ENCODE measurements at places on chromosomes 6 and 20. TPM values are rescaled to one million over a fixed set of nuclear protein-coding genes. Genes with fewer than 3 reads are reported as not detected.

DNA sequence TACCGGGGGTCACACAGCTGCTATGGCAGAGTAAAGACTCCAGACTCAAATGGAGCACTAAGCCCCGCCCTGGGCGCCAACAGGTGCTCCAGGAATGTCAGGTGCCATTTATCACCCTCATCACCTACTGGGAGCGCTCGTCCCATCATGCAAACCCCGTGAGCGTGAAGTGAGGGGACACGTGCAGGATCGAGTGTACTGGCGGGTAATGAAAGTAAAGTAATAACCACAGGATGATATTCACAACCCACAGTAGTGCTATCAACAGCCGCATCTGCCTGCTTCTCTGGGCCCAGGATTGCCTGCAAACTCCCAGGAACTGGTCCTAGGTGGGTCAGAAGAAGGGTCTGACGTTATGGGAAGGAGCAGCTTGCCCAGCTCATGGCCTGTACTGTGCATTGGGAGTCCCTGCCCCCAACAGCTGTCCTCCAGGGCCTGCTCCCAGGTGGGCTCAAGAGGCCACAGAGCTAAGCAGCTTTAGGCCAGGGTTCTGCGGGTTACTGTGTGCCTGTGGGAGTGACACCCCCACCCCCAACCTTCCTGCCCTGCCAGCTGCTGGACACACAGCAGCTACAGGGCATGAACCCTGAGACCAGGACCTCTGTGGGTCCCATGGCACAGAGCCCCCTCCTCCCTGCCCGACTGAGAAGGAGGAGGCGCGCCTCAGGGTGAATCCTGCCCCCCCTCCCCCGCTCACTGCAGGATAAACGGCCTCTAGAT is 120.5 kb upstream of the SULF2 start:
- DNase-seq: no peak
- H3K27me3 ChIP-seq: no peaks in the 10 kb centered on the region
- no peaks in the 10 kb centered on the region for H3K36me3 ChIP-seq
- no peak overlapping the region for H3K4me3 ChIP-seq

DNA sequence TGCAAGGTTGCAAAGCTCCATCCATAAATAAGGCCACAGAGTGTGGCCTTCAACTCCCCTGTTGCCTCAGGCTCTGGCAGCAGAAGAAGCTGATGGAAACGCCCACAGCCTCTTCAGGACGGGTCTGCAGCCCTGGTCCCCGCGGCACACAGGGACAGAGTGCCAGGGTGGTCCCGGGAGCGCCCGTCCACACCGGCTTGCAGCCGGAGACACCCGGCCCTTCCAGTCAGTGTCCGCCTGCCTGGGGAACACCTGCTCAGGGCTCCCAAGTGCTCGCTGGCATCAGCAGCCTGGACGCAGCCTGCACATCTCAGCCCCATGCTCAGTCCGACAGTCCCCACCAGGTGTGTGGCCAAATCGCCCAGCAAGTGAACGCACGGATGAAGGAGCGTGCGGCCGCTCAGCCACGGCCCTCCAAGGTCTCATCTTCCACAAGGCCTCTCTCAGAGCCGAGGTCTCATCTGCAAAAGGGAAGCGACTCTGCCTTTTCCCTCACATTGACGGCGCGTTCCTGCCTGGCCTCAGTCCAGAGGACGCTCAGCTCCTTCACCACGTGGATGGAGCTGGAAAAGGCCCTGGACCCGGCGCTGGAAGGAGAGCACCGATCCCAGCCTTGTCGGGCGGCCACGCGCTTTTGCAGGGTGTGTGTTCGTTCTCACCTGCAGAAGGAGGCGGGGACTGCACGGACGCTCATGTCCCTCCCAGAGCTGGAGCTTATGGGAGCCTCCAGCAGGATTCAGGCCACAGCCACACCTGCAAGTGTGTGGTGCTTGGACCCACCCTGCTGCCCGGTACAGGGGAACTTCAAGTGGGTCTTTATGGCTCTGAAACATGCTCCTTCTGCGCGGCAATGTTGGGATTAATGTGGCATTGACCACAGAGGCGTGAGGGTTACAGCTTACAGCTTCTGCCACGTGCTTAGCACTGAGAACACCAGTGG is 180.4 kb downstream of the DLL1 start:
- no peaks in the 10 kb centered on the region for H3K4me1 ChIP-seq
- no peaks in the 10 kb centered on the region for H3K36me3 ChIP-seq
- H3K4me3 ChIP-seq: no peak overlapping the region
- H3K27ac ChIP-seq: no peak overlapping the region
- H3K27me3 ChIP-seq: no peaks in the 10 kb centered on the region

DNA sequence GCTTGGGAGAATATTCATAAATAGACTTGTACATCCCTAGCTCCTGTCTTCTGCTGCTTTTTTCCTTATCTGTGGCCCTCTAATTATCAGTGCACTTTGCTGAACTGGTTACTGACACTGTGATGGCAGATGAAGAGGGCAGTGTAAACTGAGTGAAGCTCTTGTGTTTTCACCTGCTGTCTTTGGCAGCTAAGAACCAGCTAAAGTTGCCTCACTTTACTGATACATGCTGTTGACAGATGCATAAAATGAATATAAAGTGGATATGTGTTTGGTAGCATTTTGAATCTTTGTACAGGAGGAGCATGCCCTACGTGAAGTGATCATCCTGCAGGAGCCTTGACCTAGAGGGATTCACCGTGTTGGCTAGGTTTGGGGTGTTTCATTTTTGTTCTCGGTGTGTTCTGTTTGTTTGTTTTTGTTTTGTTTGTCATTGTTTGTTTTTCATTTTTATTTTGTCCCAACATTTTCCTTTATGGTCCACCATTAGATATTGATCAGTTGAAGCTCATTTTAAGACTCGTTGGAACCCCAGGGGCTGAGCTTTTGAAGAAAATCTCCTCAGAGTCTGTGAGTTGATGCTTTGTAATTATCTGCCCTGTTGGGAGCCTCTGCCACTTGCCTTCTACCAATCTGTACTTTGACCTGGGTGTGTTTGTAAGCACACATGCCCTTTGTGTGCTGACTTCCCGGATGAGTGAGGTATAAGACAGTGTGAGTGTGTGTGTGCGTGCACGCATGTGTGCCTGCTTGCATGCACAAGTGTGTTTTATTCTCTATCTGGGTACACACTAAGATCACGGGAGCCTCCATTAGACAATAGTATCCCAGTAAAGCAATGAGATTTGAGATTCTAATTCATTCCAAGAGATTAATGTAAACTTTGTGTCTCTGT is 34.6 kb upstream of the MAPK13 start:
- H3K36me3 ChIP-seq: no peaks in the 10 kb centered on the region
- H3K4me3 ChIP-seq: no peak overlapping the region
- H3K4me1 ChIP-seq: peaks cover 27% of the 10 kb centered on the region
- no peaks in the 10 kb centered on the region for H3K27me3 ChIP-seq

DNA sequence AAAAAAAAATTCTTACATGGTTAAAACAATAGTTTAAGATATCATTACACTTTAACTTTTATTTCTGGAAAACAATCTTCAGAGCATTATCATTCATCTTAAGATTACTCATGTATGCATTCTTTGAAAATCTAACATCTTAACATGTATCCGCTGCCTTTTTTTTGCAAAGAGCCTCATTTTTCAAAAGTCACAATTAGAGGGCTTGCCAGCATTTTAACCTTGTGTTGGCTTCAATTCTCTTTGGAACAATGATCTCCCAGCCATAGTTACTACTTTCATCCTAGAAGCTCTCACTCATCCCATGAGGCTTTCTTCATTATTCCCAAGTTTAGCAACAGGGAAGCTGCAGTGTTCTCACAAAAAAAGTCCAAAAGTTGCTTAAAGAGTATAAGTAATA is 330.8 kb downstream of the BCKDHB start:
- no peaks in the 10 kb centered on the region for H3K27me3 ChIP-seq
- no peaks in the 10 kb centered on the region for H3K36me3 ChIP-seq
- H3K4me3 ChIP-seq: no peak overlapping the region
- no peak for DNase-seq
- H3K27ac ChIP-seq: no peak overlapping the region
- H3K4me1 ChIP-seq: no peaks in the 10 kb centered on the region

DNA sequence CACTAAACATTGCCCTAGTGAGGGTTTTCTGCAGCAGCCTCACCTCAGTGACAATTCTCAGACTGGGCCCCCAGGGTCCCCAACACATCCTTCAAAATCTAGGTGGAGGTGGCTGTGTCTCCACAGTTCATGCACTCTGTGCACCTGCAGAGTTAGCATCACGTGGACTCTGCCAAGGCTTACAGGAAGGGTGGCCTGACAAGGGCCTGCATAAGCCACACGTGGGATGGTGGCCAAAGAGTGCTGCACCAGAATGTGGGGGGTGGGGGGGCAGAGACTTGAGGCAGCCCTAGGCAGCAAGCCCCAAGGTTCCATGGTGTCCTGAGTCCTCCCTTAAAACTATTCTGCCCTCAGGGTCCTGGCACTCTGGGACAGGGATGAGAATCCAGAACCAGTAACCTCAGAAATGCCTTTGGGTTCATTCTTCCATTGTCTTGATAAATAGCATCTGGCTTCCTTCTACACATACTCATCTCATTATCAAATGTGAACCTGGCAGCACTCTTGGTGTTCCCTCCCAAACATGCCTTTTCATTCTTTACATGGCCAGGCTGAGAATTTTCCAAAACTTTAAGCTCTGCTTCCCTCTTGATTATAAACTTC is 1.6 kb upstream of the SERPINB1 start:
- peaks cover 22% of the 10 kb centered on the region for H3K4me1 ChIP-seq
- H3K4me3 ChIP-seq: no peak overlapping the region
- H3K27me3 ChIP-seq: no peaks in the 10 kb centered on the region
- peaks cover 14% of the 10 kb centered on the region for H3K36me3 ChIP-seq
- no peak overlapping the region for H3K27ac ChIP-seq

DNA sequence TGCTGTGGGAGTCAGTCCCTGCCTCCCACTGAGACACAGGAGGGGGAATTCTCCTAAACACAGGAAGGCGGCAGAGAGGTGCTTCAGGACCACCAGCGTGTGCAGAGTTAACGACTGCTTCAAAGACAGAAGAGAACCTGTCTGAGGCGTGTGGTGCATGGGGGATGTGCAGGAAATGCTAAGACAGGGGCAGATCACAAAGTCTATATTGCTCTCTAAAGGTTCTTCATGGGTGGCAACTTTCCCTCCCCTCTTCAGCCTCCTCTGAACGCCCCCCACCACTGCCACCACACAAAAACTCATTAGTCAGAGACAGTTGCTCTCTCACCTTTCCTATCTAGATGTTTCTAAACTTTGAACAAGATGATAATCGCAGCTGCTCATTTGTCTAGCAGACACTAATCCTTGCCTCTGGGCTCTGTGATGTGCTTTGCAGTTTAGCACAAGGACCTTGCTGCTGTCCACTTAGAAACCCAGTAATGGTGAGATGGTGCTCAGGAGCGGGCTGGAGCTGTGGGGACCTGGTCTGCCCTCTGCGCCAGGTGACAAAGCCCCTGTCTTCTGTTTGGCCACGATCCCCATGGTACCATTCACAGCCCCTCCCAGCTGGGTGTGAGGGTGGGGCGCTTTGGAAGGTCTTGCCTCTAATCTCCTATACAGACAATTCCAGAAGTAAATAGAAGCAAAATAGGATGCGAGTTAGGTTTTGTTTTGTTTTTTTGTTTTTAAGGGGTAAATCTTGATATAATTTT is 219.6 kb downstream of the NRN1 start:
- peaks cover 4% of the 10 kb centered on the region for H3K4me1 ChIP-seq
- peak; percentile 17 for DNase-seq
- no peak overlapping the region for H3K27ac ChIP-seq
- H3K36me3 ChIP-seq: no peaks in the 10 kb centered on the region
- no peaks in the 10 kb centered on the region for H3K27me3 ChIP-seq

DNA sequence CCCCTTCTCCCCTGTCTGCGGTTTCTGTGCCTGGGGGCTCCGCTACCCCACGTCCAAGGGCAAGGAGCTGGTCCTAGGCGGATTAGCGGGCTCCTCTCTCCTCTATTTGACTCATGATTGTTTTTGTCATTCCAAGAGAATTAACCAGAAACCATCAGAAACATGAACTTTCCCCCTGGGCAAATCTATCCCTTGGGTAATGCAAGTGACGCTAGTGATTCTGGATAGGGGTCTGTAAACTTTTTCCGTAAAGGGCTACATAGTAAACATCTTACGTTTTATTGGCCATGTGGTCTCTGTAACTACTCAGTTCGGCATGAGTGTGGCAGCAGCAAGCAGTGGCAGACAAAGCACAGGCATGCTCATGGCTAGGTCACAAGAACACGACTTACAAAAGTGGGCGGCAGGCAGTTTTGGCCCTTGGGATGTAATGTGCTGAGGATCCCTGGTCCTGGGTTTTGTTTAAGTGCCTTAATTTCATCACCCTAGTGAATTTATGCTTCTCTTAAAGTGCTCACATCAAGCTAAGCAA is 654 bp downstream of the CST11 start:
- DNase-seq: no peak
- H3K4me1 ChIP-seq: peaks cover 7% of the 10 kb centered on the region
- no peaks in the 10 kb centered on the region for H3K36me3 ChIP-seq
- H3K27me3 ChIP-seq: no peaks in the 10 kb centered on the region
- no peak overlapping the region for H3K27ac ChIP-seq
- H3K4me3 ChIP-seq: no peak overlapping the region

MMP24 gene
- not detected for total RNA-seq

TRAPPC3L gene
- not detected for total RNA-seq

Measured in T-cell (primary cell).